Mesendoderm (in vitro differentiated cells): ENCODE measurements at places on chromosomes 11 and 22.

DNA sequence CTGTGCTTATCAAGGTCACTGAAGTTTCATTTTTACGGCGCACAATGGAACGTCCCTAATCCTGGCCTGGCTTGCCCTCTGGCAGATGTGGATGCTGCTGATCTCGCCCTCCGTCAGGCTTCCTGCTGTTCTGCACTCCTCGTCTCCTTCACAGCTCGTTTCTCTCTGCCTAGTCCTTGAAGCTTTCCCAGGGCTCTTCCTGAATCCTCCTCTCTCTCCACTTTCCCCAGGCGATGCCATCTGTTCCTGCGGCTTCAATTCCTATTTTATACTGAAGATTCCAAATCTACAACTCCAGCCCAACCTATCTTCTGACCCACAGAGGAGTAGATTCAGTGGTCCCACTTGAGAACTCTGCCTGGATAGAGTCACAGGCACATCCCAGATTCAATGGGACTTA, 14.2 kb downstream of the SLC22A8 start:
- no peak for DNase-seq

DNA sequence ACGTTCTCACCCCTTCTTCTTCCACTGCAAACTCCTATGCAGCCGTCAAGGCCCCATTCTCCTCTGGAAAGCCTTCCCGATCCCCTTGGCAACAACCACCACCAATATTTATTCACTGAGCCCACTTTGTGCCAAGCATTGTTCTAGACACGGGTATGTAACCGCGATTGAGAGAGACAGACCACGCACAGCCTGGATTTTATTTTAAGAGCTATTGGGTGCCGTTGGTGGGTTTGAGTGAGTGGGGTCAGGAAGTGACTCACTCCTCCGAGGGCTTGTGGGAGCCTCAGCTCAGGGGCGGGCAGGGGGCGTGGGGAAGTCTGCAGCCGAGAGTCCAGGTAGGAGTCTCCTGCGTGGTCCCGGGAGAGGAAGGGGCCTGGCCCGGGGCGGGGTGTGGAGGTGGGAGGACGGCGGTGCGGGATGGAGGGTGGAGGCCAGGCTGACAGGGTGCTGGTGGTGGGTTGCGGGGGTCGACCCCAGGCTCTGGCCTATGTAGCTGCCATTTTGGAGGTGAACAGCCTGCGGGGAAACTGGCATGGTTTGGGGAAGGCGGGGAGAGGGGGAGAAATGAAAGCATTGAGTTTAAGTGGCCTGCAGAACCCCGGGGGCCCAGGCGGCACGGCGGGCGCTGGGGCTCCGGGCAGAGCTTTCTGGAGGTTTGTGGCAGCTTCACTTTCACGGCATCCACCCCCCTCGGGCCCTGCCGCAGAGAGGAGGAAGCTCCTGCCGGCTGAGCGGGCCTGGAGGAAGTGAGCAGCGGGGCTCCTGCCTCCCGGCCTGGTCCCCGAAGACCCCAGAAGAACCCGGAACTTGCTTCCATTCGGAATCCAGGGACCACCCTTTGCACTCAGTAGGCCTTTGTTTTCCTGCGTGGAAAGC, 547 bp downstream of the PARVG start:
- DNase-seq, result no peak

GRCh38 chr11:115665958-115666357, 161.7 kb upstream of the CADM1 start:
- no peak for DNase-seq

DNA sequence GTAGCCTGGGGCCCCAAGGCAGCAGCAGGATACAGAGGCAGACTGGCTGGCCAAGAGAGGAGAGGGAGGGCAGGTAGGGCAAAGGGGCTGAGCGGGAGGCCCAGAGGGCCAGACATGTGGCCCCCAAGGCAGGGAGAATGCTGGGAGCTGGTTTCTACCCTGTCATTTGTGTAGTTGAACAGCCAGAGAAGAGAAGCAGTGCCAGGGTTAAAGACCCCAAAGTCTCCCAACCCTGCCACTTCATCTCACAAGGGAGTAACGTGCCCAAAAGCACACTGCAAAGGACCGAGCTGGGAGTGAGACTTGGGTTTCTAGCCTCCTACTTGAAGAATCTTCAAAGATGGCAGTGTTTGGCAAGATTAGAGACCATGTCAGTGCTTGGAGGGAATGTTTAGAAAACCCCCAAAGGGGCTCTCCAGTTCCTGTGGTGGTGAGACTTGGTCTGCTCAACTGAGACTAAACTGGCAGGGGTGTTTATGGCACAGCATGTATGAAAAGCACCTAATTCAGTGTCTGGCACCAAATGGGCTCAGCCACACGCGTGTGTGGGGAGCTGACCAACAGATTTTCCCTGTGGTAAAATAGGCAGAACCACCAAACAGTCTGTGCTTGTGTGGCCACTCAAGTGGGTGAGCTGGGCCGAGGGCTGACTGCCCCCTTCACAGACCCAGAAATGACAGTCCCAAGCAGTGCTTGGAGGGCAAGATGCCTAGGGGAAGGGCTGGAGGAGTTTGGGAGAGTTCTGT, 68.2 kb upstream of the CLTCL1 start:
- no peak for DNase-seq

GRCh38 chr11:1877211-1878136, 14.2 kb downstream of the PRR33 start:
- DNase-seq, result peak; percentile 36

- DNase-seq, result no peak
These were observed 15.2 kb downstream of the MIF start for GRCh38 chr22:23909296-23909898.

DNA sequence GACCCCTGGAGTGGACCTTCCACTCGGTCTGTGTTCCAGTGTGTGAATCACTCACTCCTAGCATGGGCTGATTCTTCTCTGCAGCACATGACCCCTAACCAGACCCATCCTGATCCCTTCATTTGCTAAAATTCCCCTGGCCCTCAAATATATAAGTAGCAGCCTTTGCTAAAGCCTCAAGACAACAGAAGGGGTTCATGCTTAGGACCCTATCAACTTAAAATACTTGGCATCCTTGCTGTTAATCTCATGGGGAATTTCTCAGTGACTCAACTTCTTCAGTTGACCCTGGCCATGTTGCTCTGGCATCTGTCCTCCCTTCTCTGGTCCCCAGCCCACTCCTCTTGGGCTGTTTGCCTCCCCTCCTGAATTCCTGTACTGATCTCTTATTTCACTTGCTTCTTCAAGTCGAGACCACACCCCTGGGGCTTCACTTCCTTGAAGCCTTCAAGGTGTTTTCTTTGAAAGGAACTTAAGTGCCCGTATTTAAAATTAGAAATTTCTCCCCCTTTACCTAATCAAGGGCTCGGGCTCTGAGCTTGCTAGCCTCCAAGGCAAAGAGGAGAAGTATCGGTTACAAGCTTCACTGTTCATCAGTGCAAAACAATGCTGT, 23.6 kb downstream of the NNMT start:
- peak; percentile 37 for DNase-seq

GRCh38 chr22:30185129-30185528, 61.4 kb downstream of the LIF start:
- no peak for DNase-seq

- DNase-seq, result peak; percentile 33
These were observed 7.2 kb downstream of the SNAP29 start for GRCh38 chr22:20865875-20866445.

DNA sequence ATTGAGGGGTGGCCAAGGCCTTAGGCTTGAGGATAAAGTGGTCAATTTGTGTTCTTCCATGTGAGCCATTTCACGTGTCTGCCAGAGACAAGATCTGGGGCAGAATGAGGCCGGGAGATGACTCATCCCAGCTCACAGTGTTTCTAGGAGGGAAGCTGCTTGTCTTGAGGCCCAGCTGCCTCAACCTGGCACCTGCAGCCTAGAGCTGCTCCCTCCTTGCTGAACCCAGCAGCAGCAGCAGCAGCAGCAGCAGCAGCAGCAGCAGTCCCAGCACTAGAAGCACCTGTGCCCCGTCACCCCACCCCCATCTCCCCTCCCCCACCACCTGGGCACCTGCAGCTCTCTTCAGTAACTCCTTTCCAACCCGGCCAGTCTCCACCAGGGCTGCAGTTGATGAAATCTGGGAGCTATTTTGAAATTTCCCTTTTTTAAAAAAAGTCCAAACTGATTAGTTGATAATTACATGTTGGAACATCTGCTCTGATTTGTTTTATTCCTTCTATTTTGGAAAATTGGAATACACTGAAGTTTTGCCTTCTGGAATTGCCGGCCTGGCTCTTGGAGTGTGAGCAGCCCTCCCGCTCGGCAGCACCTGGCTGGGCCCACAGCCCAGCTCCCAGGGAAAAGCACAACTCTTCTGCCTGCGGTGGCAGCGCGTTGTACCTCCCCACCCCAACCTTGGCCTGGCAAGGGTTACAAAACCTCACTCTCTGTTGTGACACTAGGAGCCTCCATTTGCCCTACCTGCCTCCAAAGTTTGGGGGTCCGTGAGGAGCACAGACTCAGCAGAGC, 143.5 kb downstream of the NXPE2 start:
- peak; percentile 64 for DNase-seq

GRCh38 chr11:47731475-47731874, 16.3 kb upstream of the AGBL2 start:
- no peak for DNase-seq

- DNase-seq, result no peak
These were observed 129.2 kb upstream of the MTMR2 start for GRCh38 chr11:96052921-96053651.

GRCh38 chr11:69189059-69189458, 33.3 kb downstream of the SMIM38 start:
- DNase-seq, result no peak

- peak; percentile 66 for DNase-seq
These were observed 119.4 kb downstream of the TTC28 start for GRCh38 chr22:28560046-28560742.

- peak; percentile 70 for DNase-seq
These were observed 30.5 kb downstream of the MRGPRD start for GRCh38 chr11:68950270-68950669.

DNA sequence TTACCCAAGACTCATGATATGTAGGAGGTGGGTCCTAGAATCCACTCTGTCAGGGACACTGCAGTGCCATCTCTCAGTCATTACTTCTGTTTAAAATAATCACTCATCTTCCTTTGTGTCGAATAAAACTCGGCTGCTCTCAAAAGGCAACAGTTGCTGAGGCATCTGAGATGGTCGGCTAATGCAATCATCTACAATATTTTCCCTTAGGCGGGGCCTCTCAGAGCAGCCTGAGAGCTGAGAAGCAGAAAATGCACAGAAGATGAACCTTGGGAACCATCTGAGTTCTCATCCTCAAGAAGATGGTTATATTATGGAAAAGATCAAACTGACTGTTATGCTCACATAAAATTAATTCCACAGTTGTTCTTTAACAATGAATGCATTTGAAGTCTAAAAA, 1518.2 kb upstream of the TENM4 start:
- DNase-seq, result no peak

DNA sequence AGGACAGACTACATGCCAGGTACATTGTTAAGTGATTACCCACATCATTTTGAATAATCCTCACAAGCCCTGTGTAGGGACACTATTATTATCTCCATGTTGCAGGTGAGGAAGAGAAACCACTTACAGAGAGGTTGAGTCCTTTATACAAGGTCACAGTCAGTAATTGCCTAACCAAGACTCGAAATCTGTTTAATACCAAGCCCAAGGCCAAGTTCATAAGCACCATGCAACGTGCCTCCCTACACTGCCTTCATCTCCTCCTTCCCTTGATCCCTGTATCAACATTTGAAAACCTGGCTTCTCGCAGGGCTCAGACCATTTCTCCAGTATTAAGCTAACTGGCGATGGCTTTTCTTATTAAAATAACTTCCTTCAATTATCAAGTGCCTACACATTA, 41.7 kb upstream of the SEZ6L start:
- no peak for DNase-seq

GRCh38 chr22:31084811-31085492, 3.8 kb downstream of the SMTN start:
- peak; percentile 93 for DNase-seq

- peak; percentile 4 for DNase-seq
These were observed 82.0 kb downstream of the TTC28 start for GRCh38 chr22:28597665-28598064.

GRCh38 chr11:36361901-36362391, 65.9 kb downstream of the PRR5L start:
- peak; percentile 94 for DNase-seq

DNA sequence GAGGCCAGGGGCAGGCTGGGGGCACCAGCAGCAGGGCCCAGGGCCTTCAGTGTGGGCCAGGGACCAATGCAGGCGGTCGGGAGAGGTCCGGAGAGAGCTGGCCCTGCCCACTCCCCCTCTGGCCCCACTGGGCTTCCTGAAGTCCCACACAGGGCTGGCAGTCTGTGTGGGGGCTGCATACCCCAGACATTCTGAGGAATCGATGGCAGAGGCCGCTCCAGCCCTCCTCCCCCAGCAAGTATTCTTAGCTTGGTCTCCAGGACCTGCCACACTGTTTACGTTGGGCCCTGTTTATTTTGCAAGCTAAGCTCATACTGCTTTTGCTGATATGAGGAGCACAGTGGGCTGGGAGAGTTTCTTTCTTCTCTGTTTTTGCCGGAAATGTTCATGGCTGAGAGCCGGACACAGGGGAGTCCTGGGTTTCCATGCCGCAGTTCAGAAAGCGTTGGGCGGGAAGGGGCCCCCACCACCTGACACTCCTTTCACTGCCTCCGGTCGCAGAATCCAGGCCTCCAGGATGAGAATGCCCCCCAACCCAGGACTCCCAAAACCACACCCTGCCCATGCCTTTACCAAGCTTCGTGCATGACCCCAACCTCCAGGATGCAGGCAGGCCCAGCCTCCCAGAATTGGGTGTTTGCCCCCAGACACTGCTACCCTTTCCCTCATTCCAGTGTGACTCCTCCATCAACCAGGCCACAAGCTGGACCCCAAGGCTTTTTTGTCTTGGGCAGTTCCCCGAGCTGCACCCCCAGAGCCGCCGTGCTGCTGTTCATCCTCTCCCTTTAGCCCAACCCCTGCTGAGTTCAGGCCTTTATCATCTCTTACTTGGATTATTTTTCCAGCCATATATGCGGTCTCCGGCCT, 81.8 kb upstream of the KCNQ1OT1 start:
- DNase-seq, result no peak

GRCh38 chr11:46180736-46181135, 59.5 kb upstream of the PHF21A start:
- no peak for DNase-seq

DNA sequence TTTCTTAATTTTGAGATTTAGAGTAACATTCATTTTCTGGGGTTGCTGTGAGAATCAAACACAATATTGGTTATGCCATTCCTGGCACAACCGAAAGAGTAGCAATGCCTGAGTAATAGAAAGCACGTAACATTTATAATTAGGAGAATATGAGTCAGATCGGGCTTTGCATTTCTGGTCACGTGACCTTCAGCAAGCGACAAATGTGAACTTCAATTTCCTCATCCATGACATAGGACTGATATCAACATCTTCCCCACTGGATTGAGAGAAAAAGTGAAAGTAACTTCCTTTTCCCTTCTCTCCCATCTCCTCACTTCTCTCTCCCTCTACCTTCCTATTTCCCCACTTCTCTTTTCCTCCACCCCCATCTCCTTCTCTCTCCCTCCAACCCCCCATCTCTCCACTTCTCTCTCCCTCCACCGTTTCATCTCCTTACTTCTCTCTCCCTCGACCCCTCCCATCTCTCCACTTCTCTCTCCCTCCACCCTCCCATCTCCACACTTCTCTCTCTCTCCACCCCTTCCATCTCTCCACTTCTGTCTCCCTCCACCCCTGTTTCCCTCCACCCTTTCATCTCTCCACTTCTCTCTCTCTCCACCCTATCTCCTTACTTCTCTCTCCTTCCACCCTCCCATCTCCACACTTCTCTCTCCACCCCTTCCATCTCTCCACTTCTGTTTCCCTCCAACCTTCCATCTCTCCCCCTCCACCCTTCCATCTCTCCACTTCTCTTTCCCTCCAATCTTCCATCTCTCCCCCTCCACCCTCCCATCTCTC, 33.5 kb upstream of the CAT start:
- DNase-seq, result no peak
